ENCODE measurements at places on chromosomes 3 and 15. TPM values are rescaled to one million over a fixed set of nuclear protein-coding genes. Genes with fewer than 3 reads are reported as not detected.

TEX9 gene
- total RNA-seq = 1.9 TPM

IL16 gene
- under 0.01 TPM for total RNA-seq

DAZL gene
- not detected for total RNA-seq

NME9 gene
- total RNA-seq = not detected

PAQR5 gene
- 2.6 TPM for total RNA-seq

LRRC49 gene
- total RNA-seq = 17.5 TPM

CMTM8 gene
- 0.18 TPM for total RNA-seq

CLDN16 gene
- 0.35 TPM for total RNA-seq

KLHL25 gene
- 2.7 TPM for total RNA-seq

FBXL2 gene
- 13.8 TPM for total RNA-seq

LIPH gene
- under 0.01 TPM for total RNA-seq

TBC1D2B gene
- total RNA-seq = 20.6 TPM

ST8SIA2 gene
- not detected for total RNA-seq

HGD gene
- total RNA-seq = not detected

SLC4A7 gene
- total RNA-seq = 10.6 TPM

EXD1 gene
- not detected for total RNA-seq

PRSS50 gene
- not detected for total RNA-seq

CPEB1 gene
- total RNA-seq = 8.1 TPM

DPH6 gene
- 8.4 TPM for total RNA-seq

APOD gene
- 5.5 TPM for total RNA-seq

LSMEM2 gene
- total RNA-seq = not detected

GOLGA8R gene
- total RNA-seq = 0.18 TPM

FAM107A gene
- not detected for total RNA-seq

JMJD7 gene
- 7.8 TPM for total RNA-seq

SPATA12 gene
- not detected for total RNA-seq

CD47 gene
- 62.0 TPM for total RNA-seq

Data from myometrial cell (primary cell).